ENCODE measurements at places on chromosomes 1 and 21.

- no peak for DNase-seq
Observed at GRCh38 chr1:119139857-119140176, 636 bp downstream of the WARS2 start.

DNA sequence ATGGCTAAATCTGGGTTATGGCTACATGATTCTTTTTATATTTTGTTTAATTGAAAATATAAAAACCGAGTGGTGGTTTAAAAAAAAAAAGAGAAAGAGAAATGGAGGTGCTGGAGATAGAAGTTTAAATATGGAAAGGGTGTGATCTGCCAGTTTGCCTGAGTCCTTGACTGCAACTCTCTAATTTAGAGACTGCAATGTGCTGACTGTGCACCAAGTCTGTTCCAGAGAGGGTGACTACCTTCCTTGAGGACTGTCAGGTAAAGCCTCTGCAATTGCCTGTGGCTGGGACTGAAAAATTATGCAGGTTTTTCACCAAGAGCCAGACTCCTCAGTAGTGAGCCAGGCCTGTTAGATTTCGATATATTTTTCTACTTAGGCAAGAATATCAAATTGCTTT is 1326.3 kb downstream of the BRINP3 start:
- DNase-seq: no peak

DNA sequence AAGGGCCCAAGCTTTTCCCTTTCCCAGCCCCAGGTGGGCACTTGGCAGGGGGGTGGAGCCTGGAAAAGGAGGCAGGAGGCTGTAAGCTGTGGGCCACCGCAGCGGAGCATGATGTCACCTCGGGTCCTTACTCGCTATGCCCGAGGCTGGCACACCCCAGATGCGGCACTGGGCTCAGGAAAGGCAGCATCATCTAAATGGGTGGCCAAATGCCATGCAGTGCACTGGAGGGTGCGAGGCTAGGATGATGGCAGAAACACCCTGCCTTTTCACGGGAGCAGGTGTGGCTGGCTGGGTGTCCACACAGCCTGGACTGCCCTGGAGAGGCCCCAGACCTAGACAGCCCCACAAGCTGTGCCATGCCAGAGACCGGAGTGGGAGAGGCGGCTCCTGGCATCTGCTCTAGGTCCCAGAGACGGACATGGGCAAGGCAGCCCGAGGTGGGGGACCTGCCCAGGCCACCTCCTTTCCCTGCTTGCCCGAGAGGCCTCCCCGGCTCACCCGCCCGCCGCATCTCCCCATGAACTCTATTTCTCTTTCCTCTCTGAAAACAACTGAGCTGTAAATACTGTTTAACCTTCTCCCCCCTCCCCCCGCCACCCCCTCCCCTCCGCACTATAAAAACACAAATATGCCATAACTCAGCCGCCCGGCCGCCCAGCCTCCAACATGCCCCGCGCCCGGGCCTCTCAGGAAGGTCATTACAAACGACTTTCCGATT is 124.7 kb downstream of the CASZ1 start:
- DNase-seq: no peak

- no peak for DNase-seq
Observed at GRCh38 chr1:48582408-48582807, 110.4 kb upstream of the SPATA6 start.

GRCh38 chr1:65741993-65742392 is 50.7 kb upstream of the PDE4B start:
- DNase-seq: no peak

Measured in stimulated activated CD8-positive, alpha-beta memory T cell treated with anti-CD3 and anti-CD28 coated beads, Interleukin-2, amount 100 ng/mL, for 1 hour (primary cell).